ENCODE measurements at places on chromosomes 2 and 18.

DNA sequence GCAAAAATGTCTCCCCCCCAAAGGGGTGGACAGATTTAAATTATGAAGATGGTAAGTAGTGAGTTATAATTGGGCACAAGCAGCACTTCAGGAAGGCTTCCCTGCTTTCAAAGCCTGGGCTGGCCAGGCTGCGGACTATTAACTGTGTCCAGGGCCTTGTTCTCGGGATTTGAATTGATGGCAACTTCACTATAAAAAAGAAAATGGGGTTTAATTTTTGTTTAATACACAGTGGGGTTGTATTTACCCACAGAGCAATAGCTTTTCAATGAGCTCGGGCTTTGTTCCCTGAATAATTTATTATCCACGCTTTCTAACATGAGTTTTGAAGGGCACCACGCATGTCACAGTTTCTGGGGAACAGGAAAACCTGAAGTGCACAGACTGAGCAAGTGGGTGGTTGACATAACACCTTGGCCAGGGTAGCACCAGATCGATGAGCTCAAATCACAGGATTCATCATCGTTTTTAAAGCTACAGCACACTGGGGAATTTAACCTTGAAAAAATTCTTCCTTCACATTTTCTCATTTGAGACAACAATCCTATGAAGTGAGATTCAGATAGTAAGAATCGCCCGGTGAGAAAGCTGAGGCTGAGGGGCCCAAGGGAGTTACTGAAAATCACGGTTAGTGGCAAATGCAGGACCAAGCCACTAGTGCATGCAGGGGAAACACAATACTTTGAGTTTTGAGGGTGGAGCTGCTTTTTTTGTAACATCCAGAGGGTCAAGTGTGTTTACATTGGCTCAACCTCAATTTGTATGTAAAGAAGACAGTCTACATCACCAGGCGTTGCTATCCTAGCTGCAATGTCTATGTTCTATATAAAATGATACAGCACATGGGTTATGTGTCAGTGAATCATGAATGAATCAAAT, 28.9 kb upstream of the LMAN1 start:
- no peak for DNase-seq

DNA sequence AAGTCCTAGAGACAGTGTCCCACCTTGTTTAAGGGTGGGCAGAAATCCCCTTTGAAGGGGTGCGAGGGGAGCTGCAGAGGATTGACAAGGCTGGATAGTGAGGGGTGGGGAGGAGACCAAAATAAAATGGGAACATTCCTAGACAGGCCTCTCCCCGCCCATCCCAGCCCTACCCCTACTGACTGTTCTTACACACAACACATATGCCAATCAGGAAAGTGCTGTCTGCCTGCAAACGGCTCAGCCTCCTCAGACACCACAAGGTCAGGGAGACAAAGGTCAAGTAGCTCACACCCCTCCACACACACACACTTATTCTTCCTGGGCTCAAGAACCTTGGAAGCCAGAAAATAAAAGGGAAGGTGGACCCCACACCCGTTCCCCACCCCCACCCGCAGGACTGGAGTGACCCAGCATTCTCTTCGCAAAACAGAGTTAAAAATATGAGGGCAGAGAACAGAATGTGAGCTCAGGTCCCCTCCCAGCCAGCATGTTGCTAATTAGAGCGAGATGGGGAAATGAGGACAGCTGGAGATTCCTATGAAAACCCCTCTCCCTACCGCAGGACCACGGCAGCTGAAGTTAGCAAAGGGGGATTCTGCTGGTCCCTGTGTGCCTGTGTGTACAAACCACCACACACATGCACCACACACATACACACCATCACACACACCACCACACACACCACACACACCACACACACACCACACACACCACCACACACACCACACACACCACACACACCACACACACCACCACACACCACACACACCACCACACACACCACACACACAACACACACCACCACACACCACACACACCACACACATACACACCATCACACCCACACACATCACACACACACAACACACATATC, 197.8 kb downstream of the TNS1 start:
- no peak for DNase-seq

- no peak for DNase-seq
Measured at GRCh38 chr18:42338683-42339082, 383.6 kb downstream of the PIK3C3 start.

DNA sequence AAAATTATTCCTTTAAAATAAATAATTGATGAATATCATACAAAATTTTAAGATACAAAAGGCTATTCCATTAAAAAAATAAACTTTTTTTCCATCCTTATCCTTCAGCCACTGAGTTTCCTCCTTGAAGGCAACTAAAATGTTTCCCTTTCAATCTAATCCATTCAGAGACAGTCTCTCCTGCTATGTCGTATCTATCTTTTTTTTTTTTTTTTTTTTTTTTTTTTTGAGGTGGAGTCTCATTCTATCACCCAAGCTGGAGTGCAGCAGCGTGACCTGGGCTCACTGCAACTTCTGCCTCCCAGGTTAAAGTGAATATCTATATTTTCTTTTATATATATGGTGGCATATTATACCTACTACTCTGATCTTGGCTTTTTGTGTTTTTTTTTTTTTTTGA, 31.7 kb upstream of the SOS1 start:
- no peak for DNase-seq
